ENCODE measurements at places on chromosomes 12 and 14. TPM values are rescaled to one million over a fixed set of nuclear protein-coding genes. Genes with fewer than 3 reads are reported as not detected.

MYF5 gene
- not detected for total RNA-seq

MYO1H gene
- total RNA-seq, result not detected

KLRD1 gene
- not detected for total RNA-seq

TMEM119 gene
- total RNA-seq, result 0.06 TPM

GALNT6 gene
- total RNA-seq, result 2.5 TPM

OR6C65 gene
- total RNA-seq, result not detected

ADAMTS20 gene
- total RNA-seq, result not detected
